NK-92 treated with Interleukin-12 subunit alpha and Interleukin-12 subunit beta, amount 100 ng/mL, for 24 hours (cell line): ENCODE measurements at places on chromosomes 1 and 21.

DNA sequence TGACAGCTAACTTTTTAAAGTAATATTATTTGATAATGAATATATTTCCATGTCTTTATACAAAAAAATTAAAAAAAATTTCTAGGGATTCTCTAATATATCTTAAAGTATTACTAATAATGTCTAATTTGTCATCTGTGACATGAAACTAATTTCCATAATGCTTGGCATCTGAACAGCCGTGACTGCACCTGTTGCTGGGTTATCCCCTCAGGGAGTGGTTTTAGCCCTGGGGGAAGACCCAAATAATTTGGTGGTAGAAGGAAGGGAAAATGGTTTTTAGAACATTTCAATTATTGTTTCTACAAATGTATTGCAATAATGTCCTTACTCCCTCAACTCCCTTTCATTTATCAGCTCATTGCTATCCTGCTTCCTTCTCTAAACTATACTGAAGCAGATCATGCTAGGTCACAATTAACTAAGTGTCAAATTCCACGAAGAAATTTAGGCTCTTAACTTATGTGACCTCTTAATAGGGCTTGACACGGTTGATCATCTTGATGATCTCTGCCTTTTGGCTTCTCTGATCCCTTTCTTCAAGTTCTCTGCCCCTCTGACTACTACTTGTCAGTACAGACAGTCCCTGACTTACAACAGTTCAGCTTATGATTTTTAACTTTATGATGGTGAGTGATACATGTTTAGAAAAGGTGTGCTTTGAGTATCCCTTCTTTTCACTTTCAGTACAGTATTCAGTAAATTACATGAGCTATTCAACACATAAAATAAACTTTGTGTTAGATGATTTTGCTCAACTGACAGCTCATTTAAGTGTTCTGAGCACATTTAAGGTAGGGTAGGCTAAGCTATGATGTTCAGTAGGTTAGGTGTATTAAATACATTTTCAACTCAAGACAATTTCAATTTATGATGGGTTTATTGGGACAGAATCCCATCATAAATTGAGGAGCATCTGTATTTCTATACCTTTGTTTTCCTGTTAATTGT lies 26.4 kb upstream of the DPH5 start:
- DNase-seq: no peak

DNA sequence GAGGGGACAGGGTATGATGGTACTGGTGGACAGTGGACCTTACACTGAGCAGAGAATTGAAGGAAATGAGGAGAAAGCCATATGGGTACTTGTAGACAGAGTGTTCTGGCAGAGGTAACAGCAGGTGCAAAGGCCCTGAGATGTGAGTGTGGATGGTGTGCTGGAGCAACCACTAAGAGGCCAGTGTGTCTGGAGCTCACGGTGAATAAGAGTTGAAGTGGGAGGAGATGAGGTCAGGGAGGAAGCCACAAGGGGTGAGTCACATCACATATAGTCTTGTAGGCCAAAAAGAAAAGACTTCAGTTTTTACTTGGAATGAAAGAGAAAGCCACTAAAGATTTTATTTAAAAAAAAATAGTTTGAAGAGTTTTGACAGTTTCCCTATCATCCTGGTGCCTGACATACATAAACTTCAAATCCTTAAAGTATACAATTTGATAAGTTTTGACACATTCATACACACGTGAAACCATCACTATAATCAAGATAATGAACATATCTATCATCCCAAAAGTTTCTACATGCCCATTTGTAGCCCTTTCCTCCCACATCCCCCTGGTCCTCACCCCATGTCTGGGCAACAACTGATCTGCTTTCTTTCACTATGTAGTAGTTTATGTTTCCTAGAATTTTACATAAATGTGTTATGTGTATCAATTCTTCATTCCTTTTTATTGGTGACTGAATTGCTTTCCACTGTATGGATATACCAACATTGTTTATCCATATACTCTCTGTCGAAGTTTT lies 148.4 kb downstream of the GPATCH2 start:
- peak; percentile 54 for DNase-seq

DNA sequence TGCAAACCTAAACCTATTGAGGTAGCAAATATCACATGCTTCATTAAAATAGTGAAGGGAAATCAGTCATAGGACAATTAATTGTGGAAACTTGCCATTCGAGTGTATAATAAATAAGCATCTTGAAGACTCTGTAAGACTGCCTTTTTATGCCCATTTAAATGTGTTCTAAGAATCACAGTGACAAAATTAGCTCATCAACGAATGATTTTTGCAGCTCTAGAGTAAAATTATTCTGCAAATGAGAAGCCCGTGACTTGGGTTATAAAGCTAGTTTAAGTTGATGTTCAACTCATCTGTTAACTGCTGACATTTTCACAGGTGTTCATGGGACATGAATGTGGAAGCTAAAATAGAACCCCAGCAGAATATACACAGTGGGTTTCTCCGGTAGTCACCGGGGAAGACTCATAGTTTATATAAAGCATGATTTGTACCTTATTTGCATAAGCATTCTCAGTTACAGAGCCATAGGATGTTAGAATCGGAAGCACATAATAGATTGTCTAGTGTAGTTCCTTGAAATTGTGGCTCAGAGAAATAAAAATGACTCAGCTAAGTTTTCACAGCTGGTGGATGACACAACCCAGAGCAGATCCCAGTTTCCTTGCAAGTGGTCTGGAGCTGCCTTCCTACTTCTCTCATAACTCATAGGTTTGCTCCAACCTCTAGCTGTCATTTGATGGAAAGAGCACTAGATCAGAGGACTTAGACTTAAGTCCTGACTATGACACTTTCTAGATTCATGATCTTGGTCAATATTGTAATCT lies 107.3 kb downstream of the UCHL5 start:
- DNase-seq: no peak

GRCh38 chr21:38869946-38870345 lies 64.2 kb downstream of the ETS2 start:
- DNase-seq: no peak

- DNase-seq: no peak
Measured at GRCh38 chr1:31295874-31296485, 608 bp downstream of the SNRNP40 start.

- DNase-seq: no peak
Measured at GRCh38 chr1:9118186-9118585, 10.7 kb downstream of the GPR157 start.

DNA sequence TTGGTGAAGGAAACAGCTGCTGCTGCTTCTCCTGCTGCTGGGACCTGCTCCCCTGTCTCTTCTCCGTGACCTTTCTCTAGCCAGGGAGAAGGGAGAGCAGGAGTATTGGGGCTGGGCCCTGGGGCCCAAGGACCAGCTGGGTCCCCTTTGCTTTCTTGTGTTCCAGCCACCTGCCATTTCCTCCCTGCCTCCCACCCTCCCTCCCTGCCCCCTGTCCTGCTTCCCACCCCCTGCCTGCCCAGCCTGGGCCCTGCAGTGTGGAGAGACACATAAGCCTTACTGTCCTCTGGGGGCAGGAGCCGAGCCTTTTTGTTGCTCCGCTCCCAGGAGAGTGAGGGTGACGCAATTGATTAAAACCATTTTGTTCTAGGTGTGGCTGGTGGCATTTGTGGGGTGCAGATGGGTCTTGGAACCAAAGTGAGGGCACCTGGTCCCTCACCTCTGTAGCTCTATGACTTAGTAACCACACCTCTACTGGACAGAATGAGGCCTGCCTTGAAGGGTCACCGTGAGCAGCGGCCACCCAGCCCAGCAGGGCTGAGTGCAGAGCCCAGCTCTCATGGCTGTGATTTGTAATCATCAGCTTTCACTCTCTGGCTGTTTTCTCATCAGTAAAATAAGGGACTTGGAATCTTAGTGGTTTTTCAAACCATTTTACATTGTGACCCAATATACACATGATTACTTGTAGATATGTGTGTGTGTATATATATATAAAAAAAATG lies 13.9 kb upstream of the TMEM222 start:
- no peak for DNase-seq

GRCh38 chr1:36155408-36156328 lies at the start of gene MAP7D1:
TSS of gene MAP7D1 (plus strand) at chr1:36156160. CDS start at chr1:36156418, 258 bp downstream.
- DNase-seq: peak; percentile 76

GRCh38 chr1:3217181-3217641 lies 148.2 kb downstream of the PRDM16 start:
- DNase-seq: no peak

GRCh38 chr1:206477581-206478380 lies 7.5 kb downstream of the IKBKE start:
- DNase-seq: no peak

DNA sequence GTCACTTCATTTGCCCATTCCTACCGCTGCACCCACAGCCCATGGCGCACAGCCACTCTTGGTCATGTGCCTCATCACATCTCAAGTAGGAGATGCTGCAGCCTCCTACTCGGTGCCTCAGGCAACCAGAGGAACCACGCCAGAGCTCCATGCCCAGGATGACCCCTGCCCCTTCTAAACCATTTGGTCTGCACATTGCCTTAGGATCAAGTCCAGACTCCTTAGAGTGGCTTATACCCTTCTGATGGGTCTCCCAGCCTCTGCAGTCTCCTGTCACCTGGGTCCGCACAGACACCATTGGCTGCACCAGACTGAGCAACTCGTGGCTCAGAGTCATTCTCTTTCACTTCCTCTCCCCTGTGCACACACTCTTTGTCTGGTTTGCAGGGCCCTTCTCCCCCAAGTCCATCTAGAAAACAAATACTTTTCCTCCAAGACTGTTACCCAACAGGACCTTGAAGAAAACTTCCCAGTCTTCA lies 2.2 kb upstream of the ADORA3 start:
- peak; percentile 12 for DNase-seq

DNA sequence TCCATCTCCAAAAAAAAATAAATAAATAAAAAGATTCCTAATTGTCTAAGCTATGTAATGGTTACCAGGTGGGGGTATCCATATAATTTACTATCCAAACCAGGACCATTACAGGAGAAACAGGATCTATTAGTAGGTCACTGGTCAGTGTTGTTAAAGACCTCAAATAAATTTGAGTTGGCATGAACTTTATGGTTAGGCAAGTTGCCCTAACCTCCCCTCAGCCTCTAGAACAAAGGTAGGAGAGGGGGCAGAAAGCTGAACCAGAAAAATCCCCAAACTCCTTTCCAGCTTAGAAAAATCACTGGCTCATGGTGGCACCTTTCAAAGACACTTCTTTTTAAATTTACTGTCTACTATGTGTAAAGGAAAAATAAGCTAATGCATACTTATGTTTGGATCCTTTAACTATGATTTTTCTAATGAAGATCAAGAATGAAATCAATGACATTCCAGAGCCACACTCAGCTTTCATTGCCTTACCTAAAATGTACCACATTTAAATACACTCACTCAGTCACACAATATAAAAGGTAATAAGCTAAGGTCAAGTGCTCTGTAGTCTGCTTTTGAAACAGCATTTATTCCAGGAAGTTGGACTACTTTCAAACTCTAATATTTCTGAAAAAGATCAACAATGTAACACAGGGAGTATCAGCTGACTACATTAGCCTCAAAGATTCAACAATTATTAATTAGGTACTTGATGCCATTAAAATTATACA lies 13.8 kb downstream of the EIF4G3 start:
- DNase-seq: no peak

GRCh38 chr1:167094690-167095089 lies 815 bp downstream of the STYXL2 start:
- no peak for DNase-seq

DNA sequence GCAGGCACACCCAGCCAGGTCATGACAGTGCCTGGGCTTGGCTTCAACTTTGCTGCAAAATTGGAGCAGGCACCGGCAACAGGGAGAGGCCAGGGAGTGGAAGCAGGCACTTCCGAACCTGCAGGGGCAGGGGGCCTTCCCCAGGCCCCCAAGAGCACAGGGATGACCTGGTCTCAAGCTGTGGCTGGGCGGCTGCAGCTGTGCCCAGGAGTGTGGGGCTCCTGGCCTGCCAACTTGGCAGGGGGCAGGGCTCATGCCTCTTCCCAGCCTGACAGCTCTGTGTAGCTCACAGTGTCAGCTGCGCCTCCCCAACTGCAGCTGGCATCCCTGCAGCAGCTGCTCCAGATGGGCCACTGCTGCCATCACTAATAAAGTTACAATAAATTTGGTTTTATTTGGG lies 51.5 kb upstream of the SCYL3 start:
- DNase-seq: no peak

GRCh38 chr1:18373882-18374493 lies 106.7 kb upstream of the KLHDC7A start:
- DNase-seq: no peak

DNA sequence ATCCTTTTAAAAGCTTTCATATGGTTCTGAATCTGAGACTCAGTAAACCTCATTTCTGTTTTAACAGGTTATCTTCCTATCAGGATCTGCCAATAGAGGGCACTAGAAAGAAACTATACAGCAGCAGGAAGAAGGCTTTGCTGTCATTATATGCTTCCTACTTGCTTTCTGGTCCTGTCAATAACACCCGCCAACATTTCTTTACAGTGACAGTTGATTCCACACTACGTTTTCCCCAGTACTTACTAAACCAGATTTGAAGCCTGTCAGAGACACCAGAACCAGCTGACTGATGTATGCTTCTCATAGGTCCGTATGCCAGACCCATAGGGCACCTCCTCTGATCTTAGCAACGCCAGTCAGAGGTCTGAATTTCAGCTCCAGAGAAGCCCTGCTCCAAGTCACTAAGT lies 341.0 kb upstream of the NEGR1 start:
- DNase-seq: no peak

DNA sequence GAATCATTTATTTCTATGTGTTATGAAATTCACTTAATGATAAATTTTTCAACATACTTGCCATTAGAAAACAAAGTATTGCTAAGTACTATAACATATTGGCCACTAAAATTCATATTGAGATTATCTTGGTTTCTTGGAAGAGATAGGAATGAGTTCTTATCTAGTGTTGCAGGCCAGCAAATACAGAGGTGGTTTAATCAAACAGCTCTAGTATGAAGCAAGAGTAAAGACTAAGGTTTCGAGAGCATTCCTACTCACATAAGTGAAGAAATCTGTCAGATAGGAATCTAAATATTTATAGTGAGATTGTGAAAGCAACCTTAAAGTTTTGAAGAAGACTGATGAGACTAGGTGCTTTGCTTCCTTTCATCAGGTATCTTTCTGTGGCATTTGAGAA lies 37.9 kb upstream of the FOXE3 start:
- DNase-seq: no peak

- no peak for DNase-seq
Measured at GRCh38 chr1:105838071-105838470, 1218.4 kb upstream of the PRMT6 start.

GRCh38 chr1:224747578-224747977 lies 131.5 kb downstream of the CNIH3 start:
- no peak for DNase-seq

- no peak for DNase-seq
Measured at GRCh38 chr1:151817353-151817730, 12.1 kb upstream of the LINGO4 start.

GRCh38 chr1:217025381-217025780 lies 302.2 kb upstream of the ESRRG start:
- DNase-seq: no peak

DNA sequence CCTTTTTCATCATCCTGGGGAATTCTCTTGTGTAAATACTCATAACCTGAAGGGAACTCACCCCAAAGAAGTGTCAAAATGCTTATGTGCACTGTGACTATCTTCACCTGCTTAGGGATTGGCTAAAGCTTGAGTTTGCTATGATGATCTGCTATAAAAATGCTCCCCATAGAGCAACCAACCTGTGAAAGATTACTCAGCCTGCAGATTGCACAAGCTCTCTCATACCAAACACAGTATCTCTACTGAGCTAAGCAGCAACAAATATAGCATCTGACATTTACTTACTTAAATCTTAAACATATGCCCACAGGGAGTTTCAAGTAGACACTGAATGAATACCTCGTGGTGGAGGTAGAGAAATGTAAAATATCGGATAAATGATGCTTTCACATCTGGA lies 725.8 kb downstream of the MRPL39 start:
- DNase-seq: no peak
